ENCODE measurements at places on chromosomes 6 and 20.

DNA sequence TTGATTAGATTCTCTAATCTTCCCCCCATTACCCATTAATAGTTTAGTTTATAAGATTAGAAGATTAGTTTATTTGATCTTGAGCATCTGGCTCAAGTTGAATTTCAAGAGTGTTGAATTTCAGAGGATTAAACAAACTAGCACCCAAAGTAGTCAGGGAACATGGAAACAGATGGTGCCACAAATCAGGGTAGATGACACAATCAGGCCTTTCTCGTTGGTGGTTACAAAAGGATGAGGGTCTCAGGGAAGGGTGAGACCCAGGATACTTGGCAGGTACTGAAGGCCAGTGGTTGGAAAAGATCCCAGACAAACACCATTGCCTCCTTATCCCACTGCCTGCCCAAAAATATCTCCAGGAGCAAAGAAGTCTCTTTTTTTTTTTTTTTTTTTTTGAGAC is 29.5 kb upstream of the ADGRF1 start:
- DNase-seq: no peak

DNA sequence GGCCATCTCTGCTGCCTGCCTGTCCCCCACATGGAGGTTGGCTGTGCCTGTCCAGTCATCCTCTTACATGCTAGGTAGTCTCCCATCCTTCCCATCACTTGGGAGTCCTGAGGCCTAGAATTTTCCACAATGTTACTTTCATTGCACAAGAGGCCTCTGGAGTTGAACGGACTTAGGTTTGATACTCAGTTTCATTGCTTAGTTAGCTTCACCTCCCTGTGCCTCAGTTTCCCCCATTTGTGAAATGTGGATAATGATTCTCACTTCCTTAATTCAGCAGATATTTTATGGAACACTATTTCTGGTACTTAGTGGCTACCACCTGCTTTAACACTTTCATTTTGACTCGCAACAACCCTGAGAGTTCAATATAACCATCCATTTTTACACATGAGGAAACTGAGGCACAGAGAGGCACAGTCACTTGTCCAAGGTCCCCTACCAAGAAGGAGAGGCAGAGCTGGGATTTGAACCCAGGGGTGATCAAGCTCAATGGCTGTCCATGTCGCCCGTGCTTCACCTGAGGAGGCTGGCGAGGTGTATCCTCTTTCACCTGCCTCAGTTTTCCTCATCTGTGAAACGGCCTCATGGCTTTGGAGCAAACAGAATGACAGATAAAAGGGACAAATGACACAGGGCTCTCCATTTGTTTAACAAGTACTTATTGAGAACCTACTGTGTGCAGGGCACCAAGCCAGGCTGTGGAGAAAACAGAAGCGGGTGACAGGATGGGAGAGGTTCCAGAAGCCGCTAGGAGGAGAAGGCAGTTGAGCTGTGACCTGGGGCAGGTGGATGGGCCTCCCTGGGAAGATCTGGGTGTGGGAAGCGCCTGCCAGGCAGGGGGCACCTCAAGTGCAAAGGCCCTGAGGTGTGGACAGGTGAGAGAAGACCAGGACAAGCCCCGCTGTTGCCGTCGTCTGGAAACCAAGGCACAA is 154.3 kb upstream of the PTPN1 start:
- DNase-seq: no peak

GRCh38 chr6:156791320-156791850 is 14.2 kb downstream of the ARID1B start:
- DNase-seq: peak; percentile 96

DNA sequence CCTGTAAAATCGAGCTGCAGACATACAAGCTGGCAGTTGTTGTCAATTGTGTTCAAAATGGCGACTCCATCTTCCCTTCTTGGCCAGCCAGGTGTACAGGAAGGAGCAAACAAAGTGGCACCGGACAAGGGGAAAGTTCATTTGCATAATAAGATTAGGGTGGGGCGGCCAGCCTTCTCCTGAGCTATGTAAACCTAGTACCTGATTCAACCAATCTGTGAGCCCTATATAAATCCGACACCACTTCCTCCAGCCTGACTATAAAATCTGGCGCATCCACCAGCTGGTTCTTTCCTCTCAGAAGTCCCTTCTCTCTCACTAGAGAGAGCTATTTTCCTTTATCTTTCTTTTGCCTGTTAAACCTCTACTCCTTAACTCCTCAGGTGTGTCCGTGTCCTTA is 8.1 kb upstream of the HBS1L start:
- DNase-seq: peak; percentile 21

DNA sequence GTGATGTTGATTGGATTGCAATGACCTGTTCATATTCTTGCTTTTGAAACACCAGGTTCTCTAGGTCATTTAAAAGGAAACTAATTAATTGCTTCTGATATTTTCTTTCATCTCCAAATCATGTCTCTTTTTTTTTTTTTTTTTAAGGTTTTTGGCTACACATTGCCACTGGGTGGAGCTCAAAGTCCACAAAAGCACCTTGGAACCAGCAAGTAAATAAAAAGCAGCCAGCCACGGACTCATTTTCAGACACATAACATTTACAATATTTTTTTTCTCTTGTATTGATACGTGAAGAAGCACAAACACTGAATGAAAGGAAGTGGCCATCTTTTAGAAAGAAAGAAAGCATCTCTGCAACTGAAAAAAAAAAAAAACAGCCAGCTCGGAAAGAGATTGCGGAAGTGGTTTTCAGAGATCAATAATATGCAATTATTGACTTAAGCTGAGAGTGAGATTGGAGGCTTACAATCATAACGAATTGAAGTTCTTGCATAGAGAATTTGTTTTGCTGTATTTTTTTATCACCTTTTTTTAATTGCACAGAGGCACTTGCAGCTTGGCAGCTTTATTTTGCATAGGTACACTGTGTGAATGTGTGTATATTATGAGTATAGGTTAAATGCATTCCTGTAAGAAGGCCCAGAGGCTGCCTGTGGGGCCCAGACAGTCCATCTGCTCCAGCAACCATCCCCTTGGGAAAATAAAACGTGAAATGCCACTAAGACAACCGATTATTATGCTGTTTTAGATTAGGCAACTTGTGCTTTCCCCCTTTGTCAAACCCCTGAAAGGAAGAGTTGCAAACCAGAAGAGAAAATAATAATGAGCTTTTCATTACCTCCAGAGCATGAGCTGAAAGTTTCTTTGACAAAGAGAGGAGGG is 28.2 kb downstream of the CGA start:
- DNase-seq: peak; percentile 64

DNA sequence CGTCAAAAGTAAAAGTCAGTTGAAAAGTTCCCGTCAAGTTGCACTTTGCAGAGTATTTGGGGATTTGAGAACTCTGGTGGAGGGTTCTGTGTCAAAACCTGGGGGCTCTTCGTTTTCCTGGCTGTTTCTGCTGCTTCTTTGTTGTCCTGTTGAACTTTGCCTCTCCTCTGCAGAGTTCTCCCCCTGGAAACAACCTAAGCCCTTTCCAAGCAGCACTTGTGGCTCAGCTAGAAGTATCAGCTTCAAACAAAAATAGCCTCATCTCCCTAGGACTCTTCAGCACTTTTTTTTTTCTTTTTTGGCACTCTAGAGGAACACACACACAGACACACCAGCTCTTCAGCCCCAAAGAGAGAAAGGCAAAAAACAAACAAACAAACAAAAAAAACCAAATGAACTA is at the start of gene TRDN:
TSS of gene TRDN (minus strand) at position 169 of the 400 bp plus-strand sequence. CDS start 175 bp downstream, outside the sequence.
- no peak for DNase-seq

- no peak for DNase-seq
These were observed 849.9 kb upstream of the EPHA7 start for GRCh38 chr6:94269256-94269655.

DNA sequence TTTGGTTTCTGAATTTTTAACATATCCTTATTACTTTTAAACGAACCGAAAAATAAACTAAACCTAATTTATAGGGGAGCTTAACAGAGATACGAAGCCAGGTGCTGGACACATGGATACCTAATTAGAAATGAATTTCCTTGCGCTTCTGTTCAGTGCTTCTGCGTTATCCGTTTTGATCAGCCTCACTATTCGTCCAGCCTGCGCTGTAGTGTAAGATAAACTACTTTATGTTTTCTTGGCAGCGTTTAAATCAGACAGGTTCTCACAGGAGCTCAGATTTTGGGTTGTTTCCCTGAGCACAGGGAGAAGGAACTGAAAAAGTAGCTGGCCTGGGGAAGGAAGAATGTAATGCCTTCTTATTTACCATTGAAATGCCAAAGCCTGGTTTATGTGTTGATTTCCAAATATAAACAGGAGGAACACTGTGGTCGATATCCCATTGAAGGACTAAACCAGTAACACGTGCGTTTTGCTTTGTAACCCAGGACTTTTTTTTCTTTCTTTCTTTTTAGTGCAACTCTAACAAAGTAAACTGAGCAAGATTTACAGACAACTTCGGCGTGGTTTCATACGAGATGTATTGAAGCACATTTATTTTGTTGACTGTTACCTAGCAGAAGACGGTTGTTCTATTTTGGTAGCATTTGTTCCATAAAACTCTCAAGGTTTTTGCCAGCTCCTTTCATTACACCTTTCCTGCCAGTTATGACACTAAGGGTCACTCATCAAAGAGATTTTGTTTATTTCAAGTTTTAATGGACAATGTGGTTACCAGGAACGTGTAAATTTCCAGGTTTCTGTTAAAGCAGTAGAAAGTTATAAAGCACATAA is 214.8 kb upstream of the HEY2 start:
- DNase-seq: no peak
